ENCODE measurements at places on chromosomes 6 and 20.

DNA sequence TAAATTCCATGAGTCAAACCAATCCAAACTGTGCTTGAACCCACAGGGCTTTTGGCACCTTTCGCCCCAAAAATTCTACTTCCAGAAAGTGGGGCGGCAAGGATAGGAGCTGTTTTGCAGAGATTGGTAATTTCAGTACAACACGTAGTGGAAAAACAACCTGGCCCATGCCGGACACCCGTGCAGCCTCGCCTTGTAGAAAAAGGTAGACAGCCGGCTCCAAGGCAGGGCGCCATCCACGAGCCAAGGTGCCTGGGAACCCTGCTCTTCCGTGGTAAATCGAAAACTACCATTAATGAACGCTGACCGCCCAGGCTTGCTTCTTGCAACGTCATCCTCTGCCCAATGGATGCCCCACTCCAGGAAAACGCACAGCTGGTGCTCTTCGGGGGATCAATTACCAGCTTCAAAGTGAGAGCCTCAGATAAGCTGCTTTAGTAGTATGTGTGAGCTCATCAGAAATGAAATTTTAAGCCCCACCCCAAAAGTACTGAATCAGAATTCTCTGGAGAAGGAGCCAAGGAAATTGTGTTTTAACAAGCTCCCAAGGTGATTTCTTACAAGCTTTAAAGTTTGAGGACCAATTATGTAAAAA, 1.8 kb downstream of the OOEP start:
- DNase-seq: no peak

DNA sequence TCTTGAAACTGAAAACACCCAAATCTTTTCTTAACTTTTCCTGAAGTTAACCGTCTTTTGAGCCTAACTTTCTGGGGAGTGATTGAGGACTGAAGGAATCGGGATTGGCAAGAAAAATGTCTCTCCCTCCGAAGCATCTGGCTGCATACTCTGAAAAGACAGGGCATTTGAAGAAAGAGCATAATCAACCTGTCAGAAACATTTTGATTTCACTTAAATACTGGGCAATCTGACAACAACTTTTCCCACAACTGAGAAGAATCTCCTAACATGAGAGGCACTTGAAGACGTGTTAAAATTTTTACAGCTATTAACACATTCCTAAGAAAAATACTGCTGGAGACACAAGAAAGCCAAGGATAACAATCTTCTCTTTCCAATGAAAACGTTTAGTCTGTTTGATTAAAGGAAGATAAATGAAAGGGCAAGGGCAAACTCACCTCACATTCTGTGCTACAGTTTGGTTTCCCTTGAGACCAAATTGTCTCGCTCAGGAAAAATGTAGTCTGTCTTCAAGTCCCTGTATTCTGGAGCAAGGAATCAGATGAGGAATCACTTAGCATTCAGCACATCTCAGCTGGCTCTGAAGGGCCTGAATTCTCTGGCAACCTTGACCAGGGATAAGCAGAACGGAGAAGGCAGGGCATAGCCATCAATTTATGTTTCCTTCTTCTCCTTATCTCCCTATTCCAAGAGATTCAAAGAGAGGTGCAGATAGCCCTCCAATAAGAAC, 76.1 kb downstream of the TBX18 start:
- DNase-seq: no peak

DNA sequence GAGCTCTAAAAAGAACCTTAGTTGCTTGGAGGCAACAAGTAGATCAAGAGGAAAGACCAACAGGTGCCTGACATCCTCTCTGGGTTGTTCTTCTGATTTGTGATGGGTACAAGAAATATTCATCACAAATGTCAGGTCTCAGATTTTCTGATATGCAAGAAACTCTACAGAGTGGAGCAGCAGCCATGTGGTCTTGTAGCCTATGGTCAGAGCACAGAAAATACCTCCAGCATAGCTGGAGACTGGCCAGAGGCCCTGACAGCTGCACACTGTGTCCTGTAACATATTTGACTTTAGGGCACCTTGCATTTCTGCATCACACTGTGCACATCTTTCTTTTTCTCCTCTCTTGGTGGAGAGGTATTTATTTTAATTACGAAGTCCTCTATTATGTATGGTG, 116.3 kb downstream of the GMPR start:
- no peak for DNase-seq

GRCh38 chr6:130547723-130548122, 181.9 kb downstream of the TMEM200A start:
- no peak for DNase-seq

DNA sequence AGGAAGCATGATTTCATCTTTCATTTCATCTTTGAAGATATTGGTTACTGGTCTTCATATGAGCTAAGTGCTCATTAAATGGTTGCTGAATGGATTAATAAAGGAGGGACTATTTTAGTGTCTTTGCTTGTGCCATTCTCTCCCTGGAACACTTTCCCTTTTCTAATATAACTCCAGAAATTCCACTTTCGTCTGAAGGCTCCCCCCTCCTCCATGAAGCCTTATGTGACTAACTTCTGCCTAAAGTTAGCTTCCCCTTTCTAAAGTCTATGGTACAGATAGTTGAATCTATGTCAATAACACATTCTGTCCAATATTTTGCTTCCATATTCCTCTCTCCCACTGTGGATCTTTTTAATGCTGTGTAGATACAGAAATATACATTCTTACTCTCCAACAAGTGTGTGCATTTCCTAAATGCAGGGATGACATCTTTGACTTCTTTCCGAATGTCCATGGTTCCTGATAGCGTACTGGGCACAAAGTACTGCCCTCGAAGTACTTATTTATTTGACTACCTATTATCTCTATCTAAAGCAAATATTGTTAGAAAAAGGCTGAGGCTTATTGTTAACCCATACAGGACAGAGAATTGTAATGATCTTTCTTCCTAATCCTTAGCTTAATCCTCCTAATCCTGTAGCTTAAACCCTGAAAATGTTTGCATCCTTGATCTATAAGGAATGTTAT, 84.7 kb upstream of the ELOVL5 start:
- DNase-seq: no peak

Measured in left ventricle myocardium inferior (tissue), 1 donor.